AG10803 (cell line): ENCODE measurements at places on chromosomes 16 and 17.

GRCh38 chr17:31534223-31534888 lies 142.9 kb downstream of the RAB11FIP4 start:
- DNase-seq, result peak; percentile 12

GRCh38 chr17:30950669-30951399 lies 20.0 kb upstream of the RNF135 start:
- DNase-seq, result peak; percentile 81

DNA sequence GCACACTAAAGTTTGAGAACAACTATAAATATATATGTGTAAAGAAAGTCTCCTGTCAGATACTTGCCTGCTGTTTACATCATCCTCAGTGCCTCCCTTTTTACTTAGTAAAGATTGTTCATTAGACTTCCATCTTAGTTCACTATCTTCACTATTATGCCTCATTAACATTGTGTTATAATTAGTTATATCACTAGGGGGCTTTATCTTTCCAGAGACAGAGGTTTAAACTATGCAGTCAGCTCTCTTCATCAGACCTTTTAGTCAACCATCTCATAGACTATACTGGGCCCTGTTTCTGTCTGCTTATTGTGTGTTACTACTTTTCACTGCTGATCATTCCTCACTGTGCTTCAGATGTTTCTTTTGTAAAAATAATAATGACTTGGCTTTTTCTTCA lies 630.8 kb upstream of the KIF2B start:
- DNase-seq, result no peak

- no peak for DNase-seq
Measured at GRCh38 chr17:8503368-8503767, 67.7 kb downstream of the NDEL1 start.

DNA sequence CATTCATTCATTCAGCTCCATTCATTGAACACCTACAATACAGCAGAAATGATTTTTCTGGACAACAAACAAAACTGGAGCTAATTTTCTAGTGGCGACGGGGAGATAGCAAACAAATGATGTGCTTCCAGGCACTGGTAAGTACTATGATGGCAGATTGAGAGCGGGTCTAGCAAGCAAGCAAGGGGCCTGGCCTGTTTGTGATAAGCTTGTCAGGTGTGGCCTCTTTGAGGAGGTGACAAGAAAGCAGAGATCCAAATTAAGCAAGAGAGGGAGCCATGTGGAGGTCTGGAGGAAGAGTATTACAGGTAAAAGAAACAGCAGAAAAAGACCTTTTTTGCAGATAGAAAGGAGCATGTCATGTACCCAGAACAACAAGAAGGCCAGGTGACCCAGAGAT lies 216.1 kb upstream of the CPHXL start:
- no peak for DNase-seq

GRCh38 chr17:50359005-50359699 lies 13.2 kb downstream of the XYLT2 start:
- no peak for DNase-seq

DNA sequence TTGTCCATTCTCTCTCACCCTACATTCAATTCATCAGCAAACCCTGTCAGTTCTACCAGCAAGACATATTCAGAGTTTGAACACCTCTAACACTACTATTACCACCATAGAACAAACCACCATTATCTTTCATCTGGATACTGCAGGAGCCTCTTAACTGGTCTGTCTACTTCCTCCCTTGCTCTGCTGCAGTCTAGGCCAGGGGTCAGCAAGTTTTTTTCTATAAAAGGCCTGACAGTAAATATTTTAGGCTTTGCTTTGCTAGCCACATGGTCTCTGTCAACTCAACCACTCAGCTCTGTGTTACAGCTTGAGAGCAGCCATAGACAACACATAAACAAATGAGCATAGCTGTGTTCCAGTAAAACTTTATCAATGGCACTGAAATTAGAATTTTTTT lies 13.8 kb downstream of the KCTD19 start:
- DNase-seq, result no peak

- DNase-seq, result no peak
Measured at GRCh38 chr16:88489163-88489741, 36.2 kb downstream of the ZFPM1 start.

DNA sequence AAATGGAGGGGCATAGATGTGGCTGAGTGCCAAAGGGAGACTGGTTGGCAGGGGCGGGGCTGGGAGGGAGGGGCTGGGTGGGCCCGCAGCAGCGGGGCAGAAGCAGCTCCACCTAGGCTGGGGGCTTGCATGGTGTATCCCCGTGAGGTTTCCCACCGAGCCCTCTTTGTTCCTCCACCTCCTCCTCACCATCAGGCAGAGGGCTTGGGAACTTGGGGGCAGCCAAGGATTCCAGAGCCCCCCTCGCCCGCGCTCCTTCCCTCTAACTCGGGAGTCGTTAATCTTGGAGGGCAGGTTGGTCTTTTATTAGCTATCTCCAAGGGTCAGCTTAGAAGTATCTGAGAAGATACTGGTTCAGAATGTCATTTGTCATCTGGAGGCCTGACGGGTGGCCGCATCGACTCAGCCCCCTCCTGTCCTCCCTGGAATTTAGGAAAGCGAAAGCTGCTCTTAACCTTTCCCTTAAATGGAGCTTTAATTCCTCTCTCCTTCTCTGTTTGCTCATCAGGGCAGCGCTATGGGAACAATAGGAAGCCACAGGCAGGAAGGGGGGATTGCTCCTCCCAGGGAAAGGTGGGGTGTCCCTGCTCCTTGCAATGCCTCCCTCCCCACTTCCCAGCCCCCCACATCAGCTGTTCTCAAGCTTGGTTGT lies 274.3 kb upstream of the XYLT1 start:
- no peak for DNase-seq

- DNase-seq, result no peak
Measured at GRCh38 chr16:82979406-82980111, 352.8 kb downstream of the CDH13 start.

- peak; percentile 60 for DNase-seq
Measured at GRCh38 chr16:64159976-64160375, 961.9 kb downstream of the CDH11 start.

DNA sequence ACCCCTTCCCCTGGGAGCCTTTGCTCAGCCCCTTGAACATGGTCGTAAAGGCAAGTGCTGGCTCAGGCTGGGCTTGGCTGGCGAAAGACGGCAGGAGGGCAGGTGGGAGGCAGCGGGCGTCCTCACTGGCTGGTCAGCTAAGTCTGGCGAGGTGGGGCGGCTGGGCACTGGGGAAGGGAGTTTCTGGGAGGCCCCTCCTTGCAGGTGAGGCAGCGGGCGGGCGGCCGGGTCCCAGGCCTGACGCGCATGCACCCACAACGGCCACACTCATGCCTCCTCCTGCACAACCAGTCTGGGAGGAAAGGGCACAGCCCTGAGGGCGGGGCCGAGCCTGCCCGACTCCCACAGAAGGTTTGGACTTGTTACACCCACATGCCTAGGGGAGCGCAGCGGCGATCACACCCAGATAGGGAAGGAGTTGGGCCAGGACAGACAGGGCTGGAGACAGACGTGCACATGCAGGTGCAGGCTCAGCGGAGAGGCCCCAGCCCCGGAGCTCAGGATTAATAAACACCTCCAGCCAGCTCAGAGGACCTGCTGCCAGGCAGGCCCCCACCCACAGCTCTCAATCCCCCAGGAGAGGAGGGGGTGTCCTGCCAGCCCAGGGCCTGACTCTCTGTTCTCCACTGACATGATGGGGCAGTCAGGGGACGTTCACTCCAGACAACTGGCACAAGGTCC lies at the start of gene EVPL:
TSS of gene EVPL (minus strand) at position 148 of the 681 bp plus-strand sequence. CDS start at position 40, 108 bp downstream.
- no peak for DNase-seq

DNA sequence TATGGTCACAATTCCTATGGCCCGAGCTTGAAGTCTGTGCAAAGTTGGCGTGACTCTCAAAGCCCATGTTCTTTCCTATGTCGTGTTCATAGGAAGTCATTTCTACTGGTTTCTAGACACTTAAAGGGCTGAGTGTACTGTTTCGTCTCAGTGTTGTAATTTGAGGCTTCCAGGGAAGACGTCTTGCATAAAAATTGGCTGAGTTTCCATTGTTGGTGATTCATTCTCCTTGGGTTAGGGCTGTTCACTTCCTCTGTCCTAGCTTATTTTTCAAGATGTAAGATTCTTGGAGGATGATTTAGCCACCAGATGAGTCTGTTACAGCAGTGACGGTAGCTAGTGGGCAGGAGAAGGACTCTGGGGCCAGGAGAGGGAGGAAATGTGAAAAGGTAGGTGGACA lies 43.1 kb downstream of the PIK3R5 start:
- DNase-seq, result peak; percentile 96

DNA sequence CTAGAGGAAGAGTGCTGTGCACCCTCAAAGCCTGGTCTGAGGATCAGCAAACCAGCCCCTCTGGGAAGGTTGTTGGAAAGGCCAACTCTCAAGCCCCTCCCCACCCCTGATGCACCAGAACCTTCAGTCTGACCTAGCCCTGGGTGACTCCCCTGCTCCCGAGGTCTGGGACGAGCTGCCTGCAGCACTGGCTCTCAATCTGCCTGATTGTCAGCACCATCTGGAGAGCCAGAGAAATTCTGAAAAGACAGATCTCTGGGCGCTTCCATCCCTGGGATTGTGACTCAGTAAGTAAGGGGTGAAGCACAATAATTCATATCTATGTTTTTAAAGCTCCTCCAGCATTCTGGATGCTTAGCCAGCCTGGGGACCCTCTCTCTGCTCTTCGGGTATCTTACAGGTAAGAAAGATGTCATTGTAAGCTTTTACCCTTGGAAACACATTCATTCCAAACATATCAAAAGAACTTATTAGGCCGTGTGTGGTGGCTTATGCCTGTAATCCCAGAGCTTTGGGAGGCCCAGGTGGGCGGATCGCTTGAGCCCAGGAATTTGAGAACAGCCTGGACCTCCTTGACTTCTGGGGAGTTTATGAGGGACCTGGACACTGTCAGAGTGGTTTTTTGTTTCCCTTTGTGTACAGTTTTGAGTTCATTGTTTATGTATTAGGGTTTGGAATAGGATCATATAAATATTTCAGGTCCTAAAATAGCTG lies 147.5 kb downstream of the KCNJ12 start:
- no peak for DNase-seq

DNA sequence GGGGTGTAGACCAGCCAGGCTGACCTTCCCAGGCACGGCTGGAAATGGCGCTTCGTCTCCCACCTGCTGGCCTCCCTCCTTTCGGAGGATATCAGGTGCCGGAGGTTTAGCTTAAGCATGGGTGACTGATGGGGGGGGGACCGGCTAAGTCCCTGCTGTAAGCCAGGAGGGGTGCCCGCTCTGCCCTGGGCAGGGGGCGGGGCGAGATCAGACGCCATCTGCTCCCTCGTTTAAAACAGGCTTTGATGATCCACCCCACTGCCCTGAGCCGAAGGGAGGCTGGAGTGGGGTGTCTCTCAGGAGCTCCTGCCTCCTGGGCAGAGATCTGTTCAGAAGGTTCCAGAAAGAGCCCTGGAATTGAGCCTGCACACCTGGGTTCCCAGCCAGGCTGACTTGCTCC lies 26.0 kb downstream of the C16orf74 start:
- DNase-seq, result no peak

DNA sequence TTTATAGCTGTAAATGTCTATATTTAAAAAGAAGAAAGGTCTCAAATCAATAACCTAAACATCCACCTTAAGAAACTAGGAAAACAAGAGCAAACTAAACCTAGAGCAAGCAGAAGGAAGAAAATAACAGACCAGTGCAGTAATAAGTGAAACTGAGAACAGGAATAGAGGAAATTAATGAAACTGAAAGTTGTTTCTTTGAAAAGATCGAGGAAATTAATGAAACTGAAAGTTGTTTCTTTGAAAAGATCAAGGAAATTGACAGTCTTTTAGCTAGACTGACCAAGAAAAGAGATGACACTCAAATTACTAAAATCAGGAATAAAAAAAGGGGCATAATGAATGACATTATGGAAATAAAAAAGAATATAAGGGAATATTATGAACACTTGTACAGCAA lies 46.4 kb downstream of the SLFN5 start:
- no peak for DNase-seq

DNA sequence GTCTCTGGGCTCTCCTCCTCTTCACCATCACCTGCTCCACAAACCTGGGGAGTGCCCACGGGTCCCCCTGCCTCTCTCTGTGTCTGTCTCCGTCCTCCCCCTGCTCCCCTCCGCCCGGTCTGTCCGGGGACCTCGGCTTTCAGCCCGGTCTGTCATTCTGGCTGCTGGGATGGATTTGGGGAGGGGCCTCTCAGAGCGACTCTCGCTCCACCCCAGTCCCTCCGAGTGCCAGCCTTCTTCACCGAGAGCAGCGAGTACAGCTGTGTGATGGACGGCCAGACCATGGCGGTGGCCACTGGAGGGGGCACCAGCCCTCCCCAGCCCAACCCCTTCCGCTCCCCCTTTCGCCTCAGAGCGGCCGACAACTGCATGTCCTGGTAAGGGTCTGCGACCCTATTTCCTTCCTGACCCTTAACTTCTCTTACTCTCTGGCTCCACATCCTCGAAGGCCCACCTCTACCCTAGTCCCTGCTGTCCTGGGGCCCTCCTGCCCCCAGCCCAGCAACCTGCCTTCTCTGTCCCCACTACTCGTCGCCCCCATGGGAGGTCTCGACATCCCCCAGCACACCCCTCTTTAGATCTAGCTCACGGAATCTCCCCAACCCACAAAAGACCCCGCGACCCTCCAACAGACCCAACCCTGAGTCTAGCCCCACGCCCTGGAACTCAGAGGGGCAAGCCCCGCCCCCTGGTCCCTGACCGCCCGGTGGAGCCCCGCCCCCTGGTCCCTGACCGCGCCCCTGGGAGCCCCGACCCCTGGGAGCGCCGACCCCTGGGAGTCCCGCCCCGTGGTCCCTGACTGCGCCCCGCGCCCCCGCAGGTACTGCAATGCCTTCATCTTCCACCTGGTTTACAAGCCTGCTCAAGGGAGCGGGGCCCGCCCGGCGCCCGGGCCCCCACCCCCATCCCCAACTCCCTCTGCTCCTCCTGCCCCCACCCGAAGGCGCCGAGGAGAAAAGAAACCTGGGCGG lies 5.6 kb upstream of the CXCL16 start:
- no peak for DNase-seq

DNA sequence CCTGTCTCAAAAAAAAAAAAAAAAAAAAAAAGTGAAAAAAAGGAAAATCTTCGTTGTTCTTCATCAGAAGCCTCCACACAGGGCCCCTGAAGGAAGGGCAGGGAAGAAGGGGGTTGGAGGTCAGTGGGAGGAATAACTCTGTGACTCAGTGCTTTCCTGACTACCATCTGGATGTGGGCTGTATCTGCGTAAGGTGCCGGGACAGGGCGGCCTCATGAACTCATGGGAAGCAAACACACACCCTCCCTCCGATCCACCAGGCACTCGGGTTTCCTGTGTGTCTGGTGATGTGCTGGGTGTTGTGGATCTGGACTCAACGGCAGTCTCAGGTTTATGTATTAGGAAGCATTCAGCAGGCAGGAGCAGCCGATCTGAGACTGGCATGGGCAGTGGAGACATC lies 691.6 kb downstream of the WWOX start:
- DNase-seq, result no peak

DNA sequence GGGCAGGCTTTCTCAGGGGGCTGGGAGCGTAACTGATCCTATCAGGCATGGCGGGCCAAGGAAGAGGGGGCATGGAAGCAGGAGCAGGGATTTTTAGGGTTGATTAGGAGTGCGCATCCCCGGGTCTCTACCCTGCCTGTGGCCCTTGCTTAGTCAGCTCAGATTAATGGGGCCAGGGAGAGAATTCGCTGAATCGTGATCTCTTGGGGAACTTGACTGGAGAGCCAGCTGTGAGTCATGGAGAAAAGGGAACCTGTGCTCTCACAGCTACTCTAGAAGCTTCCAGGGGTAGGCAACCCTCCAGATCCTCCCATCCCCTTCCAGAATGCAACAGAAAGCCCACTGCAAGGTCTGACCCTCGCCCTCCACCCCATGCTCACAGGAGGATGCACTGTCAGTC lies 3.6 kb downstream of the FOXN1 start:
- no peak for DNase-seq
